ENCODE measurements at places on chromosomes 4 and X.

DNA sequence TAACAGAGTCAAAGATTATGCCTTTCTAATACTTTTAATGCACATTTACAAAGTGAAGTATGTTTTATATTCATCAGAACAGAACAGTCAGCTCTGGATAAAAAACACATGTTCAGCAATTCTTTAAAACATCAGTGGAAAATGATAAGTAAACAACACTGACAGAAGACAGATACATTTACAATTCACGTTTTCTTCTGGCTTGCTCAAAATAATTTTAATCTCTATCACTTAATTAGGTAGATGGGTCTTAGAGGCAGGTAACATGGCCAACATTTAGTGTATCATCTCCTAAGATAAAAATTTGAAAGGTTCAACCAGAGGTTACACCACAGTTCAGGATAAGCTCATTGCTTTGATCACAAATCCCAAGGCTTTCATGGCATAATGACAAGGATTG lies 156.8 kb upstream of the MAB21L2 start:
- no peak for DNase-seq

GRCh38 chr4:1048773-1049590 lies 37.6 kb downstream of the FGFRL1 start:
- no peak for DNase-seq

DNA sequence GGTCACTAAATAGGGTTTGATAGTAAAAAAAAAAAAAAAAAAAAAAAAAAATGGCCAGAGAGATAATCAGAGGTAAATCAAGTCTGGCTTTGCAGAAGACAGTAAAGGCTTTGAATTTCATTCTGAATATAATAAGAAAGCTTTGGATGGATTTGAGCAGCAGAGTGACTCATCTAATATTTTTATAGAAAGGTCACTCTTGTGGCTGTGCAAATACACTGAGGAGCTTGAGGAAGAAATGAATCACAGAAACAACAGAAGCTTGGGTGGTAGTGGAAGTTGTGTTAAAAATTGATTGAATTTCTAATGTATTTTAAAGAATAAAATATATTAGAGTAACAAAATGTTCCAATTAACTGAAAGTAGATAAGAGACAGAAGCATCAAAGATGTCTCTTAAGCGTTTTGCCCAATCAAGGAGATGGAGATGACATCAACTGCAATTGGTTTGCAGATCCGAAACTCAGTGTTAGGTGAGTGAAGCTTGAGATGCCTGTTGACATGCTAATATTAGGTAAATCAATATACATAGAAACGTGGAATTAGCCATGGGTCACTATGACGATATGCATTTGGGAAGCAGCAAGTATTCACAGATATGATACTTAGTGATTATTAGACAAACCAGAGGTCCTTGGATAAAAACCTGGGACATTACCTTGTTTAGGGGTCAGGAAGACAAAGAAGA lies 280.5 kb downstream of the GPM6A start:
- DNase-seq: no peak

GRCh38 chr4:114267976-114268375 lies 288.5 kb upstream of the ARSJ start:
- no peak for DNase-seq

- DNase-seq: no peak
Measured at GRCh38 chrX:44529310-44529709, 13.3 kb downstream of the FUNDC1 start.

- DNase-seq: no peak
Measured at GRCh38 chr4:176436293-176436973, 116.7 kb downstream of the SPCS3 start.

- DNase-seq: no peak
Measured at GRCh38 chr4:24625091-24625490, 40.7 kb upstream of the DHX15 start.

DNA sequence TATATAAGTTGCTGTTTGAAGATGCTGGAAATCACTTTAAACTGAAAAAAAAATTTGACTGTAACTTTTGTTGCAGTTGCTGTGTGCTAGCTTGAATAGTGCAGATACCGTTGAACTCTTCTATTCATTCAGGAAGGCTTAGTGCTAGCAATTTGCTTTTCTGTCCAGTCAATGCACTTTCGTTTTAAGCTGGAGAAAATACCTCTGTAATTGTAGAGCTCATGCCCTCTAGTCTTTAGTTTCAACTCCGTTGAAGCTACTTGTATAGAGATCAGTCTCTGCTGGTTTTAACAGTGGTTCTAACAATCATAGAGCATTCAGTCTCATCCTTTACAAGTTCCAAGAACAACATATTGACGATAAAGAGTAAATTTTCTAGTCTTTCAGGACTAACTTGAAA lies 49.0 kb upstream of the TRPC3 start:
- no peak for DNase-seq

GRCh38 chrX:40082447-40083119 lies 15.2 kb downstream of the BCOR start:
- no peak for DNase-seq

DNA sequence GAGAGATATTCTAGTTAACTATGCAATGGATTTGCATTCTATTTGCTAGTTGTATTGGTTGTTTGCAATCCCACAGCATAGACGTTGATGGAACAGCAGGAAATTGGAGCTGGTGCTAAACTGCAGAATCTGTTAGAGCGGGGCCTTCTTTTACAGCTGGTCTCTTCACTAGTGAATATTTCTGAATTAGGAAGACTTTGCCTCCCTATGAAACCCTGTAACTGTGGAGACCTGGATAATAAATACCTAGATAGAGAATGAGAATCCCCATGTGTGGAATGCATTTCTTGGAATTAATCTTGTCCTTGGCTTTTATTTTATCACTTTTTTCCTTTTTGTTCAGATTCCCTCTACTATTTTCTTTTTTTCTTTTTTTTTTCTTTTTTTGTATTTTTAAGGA lies 109.7 kb downstream of the SHROOM3 start:
- no peak for DNase-seq

DNA sequence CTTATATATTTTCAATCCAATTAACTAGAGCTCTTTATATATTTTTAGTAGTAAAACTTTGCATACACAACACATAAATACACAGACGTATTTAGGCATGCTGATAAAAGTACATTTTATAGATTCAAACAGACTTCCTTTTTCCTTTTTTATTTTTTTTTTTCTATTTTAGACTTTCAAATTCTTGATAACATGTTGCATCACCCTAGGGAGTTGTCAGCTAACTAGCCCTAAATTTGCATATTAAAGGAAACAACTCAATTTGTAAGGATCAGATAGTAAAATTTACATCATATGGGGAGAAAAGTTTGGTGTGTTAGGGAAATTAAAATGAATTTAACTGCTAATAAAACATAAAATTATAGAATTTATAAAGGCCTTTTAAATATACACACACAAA lies 47.4 kb upstream of the APOOL start:
- DNase-seq: no peak

- DNase-seq: no peak
Measured at GRCh38 chr4:138438608-138439007, 196.5 kb upstream of the SLC7A11 start.

GRCh38 chrX:51779306-51779705 lies 36.1 kb downstream of the GSPT2 start:
- no peak for DNase-seq

GRCh38 chr4:153259661-153260060 lies 55.4 kb downstream of the TRIM2 start:
- DNase-seq: no peak

DNA sequence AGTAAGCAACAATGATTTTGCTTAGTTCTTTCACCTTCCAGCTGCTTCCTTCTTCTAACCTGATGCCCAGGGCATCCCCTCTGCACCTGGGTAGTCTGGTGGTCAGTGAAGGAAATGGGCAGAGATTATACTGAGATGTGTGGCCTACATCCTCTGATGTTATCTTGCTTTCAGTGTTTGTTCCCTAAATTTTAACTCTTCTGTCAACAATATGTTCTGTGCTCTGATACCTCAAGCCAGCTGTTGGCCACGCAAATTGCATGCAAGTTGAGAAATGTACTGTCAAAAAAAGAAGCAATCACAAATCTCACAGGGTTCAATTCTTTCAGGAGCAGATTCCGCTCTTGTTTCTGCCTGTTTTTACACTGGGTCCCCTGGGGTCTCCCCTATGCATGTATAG lies 73.8 kb downstream of the FBXW7 start:
- no peak for DNase-seq

DNA sequence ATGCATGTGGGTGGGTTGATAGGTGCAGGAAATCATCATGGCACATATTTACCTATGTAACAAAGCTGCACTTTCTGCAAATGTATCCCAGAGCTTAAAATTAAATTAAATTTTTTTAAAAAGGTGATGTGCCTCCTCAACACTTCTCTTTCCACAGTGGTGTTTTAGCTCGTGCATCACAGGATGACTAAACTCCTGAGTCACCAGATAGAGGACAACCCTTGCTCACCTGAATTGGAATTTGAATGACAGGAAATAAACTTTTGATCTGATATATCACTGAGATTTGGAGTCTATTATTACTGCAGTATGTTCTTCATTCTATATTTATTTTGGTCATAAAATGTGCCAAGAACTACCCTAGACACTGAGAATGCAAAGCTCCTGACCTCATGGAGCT lies 185.3 kb downstream of the MAPK10 start:
- DNase-seq: no peak

- no peak for DNase-seq
Measured at GRCh38 chrX:13574600-13574999, 5.2 kb downstream of the EGFL6 start.

DNA sequence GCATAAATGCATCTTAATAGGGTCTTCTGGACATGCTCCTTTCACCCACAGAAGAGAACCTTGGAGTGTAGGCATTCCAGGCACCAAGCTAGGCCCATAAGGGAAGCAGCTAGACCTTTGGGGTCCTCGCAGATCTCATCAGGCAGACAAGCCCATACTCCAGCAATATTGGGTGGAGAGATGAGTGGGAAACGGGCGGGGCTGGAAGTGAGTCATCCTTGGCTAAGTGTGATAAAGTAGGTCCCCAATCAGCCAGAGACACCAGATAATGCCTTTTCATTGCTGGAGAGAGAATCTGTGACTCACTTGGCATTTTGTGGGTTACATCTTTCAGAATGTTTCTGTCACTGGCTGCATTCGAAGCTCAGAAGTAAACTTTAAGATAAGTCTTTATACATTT lies 133.3 kb upstream of the MBNL3 start:
- no peak for DNase-seq

GRCh38 chrX:19672222-19672812 lies 157.0 kb upstream of the MAP3K15 start:
- no peak for DNase-seq

GRCh38 chr4:37827030-37827685 lies 672 bp downstream of the PGM2 start:
- DNase-seq: no peak

- no peak for DNase-seq
Measured at GRCh38 chr4:83731609-83732008, 195.7 kb downstream of the GPAT3 start.

GRCh38 chrX:23317799-23318724 lies 16.6 kb upstream of the PTCHD1 start:
- DNase-seq: no peak

GRCh38 chrX:137545711-137546651 lies 19.9 kb upstream of the ZIC3 start:
- no peak for DNase-seq

GRCh38 chr4:112109360-112110058 lies 35.7 kb upstream of the FAM241A start:
- DNase-seq: no peak

DNA sequence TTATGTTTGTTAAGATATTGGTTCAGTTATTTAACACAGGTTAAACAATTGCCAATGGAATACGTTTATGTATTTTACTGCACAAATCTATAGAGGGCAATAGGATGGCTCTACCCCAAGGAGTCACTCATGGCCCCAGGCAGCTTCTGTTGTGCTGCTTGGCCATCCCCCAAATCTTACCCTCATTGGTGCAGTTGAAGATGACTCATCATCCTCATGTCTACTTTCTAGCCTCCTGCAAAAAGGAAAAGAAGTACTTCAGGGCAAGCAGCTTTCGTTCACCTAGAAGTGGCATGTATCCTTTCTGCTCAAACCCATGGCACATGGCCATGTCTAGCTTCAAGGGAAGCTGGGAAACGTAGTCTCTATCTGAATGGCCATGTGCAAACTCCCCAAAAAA lies 14.2 kb downstream of the PHOX2B start:
- no peak for DNase-seq

- no peak for DNase-seq
Measured at GRCh38 chr4:164440199-164440598, 313.7 kb upstream of the SMIM31 start.

DNA sequence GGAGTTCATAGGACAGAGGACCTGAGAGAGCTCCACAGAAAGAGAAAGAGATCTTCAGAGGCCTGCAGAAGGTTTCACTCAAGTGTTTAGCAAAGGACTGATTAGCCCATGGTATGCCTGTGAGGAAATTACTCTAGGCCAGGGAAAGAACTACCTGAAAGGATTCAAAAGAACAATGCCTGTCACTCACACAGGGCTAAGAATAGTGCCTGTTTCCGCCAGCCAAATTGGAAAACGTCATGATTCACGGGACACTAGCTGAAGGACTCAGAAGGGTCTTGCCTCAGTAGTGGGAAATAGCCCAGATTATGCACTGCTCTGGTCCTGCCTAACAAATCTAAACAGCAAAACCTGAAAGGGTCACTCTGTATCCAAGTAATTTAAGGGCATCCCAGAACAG lies 21.1 kb downstream of the SYTL4 start:
- no peak for DNase-seq

DNA sequence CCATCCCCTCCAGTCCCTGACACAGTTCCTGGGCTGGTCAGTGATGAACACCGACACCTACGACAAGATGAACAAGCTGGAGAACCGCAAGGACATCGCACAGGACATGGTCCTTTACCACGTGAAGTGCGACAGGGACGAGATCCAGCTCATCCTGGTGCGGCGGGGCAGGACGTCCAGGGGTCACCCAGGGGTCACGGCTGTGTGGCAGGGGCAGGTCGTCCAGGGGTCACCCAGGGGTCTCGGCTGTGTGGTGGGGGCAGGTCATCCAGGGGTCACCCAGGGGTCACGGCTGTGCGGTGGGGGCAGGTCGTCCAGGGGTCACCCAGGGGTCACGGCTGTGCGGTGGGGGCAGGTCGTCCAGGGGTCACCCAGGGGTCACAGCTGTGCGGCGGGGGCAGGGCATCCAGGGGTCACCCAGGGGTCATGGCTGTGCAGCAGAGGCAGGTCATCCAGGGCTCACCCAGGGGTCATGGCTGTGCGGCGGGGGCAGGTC lies 16.7 kb downstream of the ATP5ME start:
- DNase-seq: no peak

DNA sequence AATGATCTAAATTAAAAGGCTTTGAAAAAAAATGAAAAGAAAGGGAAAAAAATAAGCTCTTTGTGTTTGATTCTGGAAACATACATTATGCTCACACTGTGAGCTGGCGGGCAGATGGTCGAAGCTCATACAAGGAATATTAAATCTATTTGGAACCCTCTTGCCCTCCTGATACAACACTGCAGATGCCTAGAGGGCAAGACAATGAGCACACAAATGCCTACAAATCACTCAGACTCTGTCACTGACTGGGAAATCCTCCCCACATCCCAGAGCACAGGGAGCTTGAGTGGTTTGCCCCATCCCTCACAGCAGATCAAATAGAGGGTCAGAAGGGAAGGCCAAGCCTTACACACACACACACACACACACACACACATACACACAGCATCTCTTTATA lies 320.4 kb downstream of the HNRNPD start:
- no peak for DNase-seq

All from NCI-H2107 (cell line).